ENCODE measurements at places on chromosomes 12 and 14.

GRCh38 chr12:113263431-113263963, 42.2 kb downstream of the TPCN1 start:
- H3K36me3 ChIP-seq, result peaks cover 56% of the 10 kb centered on the region
- no peaks in the 10 kb centered on the region for H3K27me3 ChIP-seq
- H3K27ac ChIP-seq, result no peak overlapping the region
- DNase-seq, result no peak

DNA sequence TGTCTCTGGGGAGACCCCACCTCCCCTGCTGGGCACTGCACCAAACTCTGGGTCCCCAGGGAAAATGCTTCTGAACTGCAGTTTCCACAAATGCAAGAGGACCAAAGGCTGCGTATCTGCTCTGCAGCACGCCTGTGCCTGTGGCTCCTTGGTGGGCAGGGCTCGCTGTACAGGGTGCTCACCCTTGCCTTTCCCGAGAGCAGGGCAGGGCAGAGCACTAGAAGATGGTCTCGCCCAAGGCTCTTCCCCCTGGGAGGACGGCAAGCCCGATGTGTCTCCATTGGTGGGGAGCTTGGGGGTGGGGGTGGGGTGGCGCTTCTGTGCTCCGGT, 175.3 kb upstream of the RTL1 start:
- H3K36me3 ChIP-seq, result no peaks in the 10 kb centered on the region
- peak; percentile 10 for DNase-seq
- H3K27ac ChIP-seq, result no peak overlapping the region
- peaks cover 6% of the 10 kb centered on the region for H3K4me1 ChIP-seq
- peaks cover 33% of the 10 kb centered on the region for H3K27me3 ChIP-seq
- H3K4me3 ChIP-seq, result no peak overlapping the region

- H3K27me3 ChIP-seq, result no peaks in the 10 kb centered on the region
- DNase-seq, result no peak
- H3K36me3 ChIP-seq, result no peaks in the 10 kb centered on the region
- no peaks in the 10 kb centered on the region for H3K4me1 ChIP-seq
- no peak overlapping the region for H3K27ac ChIP-seq
These were observed 69.2 kb downstream of the LIN7A start for GRCh38 chr12:80868576-80868975.

DNA sequence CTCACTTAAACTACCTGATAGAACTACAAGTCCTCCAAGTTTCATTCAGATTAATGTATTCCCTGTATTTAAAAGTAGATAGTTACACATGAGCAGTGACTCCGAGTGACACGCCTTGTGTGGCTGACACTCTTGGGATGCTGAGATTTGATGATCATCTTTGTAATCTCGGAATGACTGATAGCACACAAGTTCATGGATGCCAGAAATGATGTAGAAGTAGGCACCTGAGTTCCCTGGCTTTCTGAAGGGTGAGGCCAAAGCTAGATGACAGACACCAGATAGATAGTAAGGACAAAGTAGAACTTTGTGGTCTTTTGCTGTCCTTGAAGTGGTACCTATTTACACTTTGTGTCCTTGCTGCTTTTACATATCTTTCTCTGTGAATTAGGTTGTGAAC, 491.2 kb downstream of the PCNX1 start:
- H3K27ac ChIP-seq, result peak overlapping the region; percentile 84
- H3K4me1 ChIP-seq, result peaks cover 78% of the 10 kb centered on the region
- peaks cover 2% of the 10 kb centered on the region for H3K36me3 ChIP-seq
- DNase-seq, result no peak
- H3K27me3 ChIP-seq, result no peaks in the 10 kb centered on the region

GRCh38 chr12:30323008-30323407, 372.7 kb downstream of the IPO8 start:
- H3K4me1 ChIP-seq, result no peaks in the 10 kb centered on the region
- H3K36me3 ChIP-seq, result no peaks in the 10 kb centered on the region
- no peak for DNase-seq
- no peak overlapping the region for H3K4me3 ChIP-seq
- H3K27me3 ChIP-seq, result no peaks in the 10 kb centered on the region
- no peak overlapping the region for H3K27ac ChIP-seq
